Fibroblast of lung (primary cell): ENCODE measurements at places on chromosomes 12 and 14. TPM values are rescaled to one million over a fixed set of nuclear protein-coding genes. Genes with fewer than 3 reads are reported as not detected.

GRCh38 chr12:45282411-45282810, 66.5 kb downstream of the ANO6 start:
- no peak for DNase-seq

DNA sequence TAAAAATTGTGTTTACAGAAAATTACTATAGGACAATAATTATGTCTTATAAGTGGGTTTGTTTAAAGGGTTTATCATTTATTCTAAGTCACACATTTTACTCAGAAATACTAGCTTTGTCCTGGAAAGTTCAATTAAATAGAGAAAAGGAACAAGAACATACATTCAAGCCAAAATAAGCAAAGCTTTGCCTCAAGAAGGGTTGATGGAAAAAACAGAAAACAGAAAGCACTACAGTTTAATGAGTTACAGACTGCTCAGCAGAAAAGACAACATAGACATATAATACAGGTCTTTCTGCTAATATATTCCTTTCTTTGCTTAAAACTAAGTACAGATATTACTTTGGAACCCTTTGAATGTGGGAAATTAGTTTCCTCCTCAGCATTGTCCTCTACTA, 703.0 kb upstream of the LRFN5 start:
- no peak for DNase-seq

DNA sequence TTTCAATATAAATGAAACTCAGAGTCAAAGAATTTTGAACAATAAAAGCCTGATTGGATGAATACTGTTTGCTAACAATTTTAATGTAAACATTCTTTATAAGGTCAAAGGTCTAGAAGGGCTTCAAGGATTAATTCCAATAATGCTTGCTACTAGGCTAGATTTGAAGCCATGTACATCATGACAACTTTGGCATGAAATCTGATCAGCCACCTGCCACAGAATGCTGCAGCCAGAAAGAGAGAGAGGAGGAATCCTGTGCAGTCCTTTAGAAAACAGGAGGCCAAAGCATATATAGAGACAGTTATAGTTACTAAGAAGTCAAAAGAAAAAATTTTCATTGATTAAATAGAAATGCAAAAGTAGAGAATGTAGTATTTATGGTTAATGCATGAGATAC, 47.1 kb downstream of the ABCD2 start:
- no peak for DNase-seq

DNA sequence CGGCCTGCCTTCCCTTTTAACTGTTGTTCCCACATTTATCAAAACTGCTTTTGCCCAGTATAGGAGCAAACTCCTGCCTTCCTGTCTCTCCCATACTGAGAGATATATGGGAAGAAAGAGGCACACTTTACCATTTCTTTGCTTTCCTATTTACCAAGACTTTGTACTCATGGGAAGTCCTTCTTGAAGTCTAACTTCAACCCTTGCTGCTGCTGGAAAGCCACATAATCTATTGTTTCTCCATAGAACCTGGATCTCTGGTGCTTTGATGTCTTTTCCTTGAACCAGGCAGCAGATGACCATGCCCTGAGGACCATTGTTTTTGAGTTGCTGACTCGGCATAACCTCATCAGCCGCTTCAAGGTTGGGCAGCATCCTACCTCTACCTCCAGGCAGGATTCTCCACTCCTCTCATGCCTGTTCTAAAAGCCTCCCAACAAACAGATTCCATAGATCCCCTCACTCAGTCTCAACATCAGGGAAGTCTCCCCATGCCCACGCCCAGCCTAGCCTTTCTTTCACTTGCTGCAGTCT, 18.4 kb downstream of the PPP1R1A start:
- DNase-seq: no peak

- peak; percentile 2 for DNase-seq
Measured at GRCh38 chr12:120006258-120006975, 17.4 kb downstream of the BICDL1 start.

GRCh38 chr12:6546016-6546415, 9.8 kb downstream of the IFFO1 start:
- no peak for DNase-seq

DNA sequence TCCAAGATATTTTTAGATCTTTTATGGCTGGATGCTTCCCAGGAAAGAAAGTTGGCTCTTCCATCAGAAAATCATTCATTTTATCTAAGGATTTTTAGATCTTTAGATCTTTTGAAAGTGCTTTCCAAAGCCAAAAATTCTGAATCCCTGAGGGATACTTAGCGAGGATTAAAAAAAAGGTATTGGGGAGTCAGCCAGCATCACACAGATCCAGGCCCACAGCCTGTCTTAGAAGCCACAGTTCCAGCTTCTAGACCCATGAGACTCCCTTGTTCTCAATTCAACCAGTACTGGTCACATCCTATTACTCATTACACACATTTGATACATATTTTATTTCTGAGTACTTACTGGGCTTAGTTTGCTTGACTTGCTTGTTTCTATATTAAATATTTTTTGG, 49.9 kb downstream of the TSPAN8 start:
- no peak for DNase-seq

- no peak for DNase-seq
Measured at GRCh38 chr14:80005561-80005960, 205.7 kb downstream of the DIO2 start.

GRCh38 chr14:99127651-99128167, 144.3 kb downstream of the BCL11B start:
- peak; percentile 83 for DNase-seq

- DNase-seq: no peak
Measured at GRCh38 chr12:54012631-54013409, 4.0 kb downstream of the HOXC8 start.

DNA sequence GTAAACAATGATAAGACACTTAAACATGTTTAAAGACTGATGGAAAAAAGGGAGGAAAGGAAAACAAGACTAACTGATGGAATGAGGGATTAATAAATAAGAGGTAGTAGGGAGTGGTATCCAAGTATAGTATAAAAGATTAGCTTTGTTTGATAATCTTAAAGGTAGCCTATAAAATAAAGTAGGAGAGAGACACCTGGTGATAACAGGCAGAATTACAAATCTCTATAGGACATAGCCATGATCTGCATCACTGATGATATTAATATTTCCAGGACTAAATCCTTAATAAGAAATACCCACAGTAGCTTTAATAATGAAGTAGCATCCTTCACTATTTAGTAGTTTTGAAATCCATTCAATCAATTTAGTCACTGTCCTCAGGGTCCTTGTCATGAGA, 30.4 kb downstream of the DLGAP5 start:
- peak; percentile 72 for DNase-seq

DNA sequence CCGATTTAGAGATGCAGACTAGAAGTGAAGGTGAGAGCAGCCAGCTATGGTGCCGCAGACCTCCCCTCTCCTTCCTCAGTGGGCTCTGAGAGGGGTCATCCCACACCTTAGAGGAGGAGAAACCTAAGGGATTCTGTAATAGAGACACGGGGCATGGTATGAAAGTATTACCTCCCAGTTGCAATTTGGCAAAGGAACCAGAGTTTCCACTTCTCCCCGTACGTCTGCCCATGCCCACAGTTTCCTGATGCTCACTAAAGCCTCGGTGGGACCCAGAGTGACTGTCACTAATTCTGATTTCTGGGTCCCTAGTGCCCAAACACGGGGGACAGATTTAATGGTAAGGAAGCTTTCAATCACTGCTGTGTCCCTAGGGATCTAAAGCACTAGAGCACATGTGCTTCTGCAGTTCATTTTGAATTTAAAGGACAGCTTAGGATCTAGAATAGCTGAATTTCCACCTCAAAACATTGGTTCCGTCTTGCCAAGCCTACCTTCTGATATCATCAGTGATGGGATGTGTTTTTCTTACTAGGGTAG, 44.1 kb downstream of the DAD1 start:
- no peak for DNase-seq

GRCh38 chr12:572532-572899, 90.7 kb downstream of the NINJ2 start:
- DNase-seq: peak; percentile 6

DNA sequence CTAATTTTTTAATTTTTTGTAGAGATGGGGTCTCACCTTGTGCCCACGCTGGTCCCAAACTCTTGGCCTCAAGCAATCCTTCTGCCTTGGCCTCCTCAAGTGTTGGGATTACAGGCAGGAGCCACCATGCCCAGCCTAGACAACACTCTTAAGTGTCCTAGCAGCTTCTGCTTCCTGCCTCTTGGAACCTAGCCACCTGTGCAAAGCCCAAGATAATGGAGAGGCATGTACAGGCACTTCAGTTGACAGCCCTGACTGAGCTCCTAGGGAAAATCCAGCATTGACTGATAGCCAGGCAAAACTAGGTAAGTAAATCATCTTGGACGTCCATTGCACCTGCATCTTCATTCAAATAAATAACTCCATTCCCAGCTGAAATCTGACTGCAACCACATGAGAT, 15.5 kb downstream of the COX14 start:
- DNase-seq: no peak

GRCh38 chr12:50039151-50039835, 14.0 kb upstream of the RACGAP1 start:
- DNase-seq: peak; percentile 75

GRCh38 chr12:101064721-101065120, 145.3 kb downstream of the SLC5A8 start:
- no peak for DNase-seq

DNA sequence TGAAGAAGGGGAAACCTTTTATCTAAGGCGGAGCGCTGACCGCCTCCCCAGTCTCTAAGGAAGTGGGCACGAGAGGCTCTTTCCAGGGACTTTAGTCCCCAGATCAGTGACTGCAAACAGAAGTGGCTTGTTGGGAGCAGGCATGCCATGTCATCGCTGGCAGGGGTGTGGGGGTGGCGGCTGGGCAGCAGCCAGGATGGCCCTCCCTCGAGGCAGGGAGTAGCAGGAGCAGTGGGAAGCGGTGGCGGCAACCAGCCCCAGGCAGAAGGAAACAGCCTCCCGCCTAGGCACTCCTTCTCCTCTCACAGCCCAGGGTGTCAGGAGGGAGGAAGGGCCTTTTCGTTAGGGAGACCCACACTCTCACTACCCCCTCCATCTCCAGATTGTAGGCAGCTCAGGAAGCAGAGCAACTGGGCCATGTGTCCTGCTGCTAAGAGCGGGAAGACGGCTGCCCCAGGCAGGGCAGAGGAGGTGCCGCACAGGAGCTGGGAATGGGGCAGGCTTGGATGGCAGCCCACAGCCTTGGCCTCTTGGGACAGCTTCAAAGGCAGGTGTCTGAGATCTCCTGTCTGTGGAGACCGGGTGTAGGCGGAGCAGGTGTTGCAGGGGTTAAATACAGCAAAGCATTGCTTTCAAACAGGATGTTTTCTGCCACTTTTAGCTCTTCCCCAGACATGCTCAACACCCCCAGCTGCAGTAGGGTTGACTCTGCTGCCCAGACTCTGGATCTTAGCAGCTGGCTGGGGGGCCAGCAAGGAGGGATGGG, 21.8 kb downstream of the VDR start:
- no peak for DNase-seq

DNA sequence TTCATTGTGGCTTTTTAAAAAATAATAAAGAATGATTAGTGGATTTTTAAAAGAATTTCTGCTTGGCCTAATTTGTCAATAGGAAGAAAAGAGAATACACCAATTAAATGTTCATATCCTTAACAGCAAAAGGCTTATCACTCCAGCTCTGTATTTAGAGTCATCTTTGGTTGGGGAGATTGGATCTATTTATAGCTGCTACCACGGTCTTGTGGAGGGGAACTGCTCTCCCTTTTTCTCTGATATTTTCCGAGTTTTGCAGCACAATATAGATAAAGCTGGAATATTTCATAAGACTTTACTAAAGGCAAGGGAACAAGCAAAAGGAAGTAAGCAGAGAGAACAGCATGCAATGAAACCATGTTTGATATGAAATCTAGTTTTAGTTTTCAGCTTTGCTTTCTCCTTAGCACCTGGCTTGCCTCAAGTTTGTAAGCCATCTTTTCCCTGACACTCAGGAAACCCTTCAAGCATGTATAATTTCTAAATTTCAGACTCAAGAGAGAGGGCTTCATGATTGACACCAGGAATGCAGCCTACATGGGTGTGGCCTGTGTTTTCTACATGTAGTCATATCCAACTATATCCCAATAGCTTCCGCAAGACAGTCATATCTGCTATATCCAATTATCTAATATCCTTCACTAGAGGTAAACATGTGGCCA, 35.2 kb downstream of the BRMS1L start:
- DNase-seq: no peak

GRCh38 chr12:41045509-41045908, 142.6 kb upstream of the PDZRN4 start:
- no peak for DNase-seq

GRCh38 chr14:23929136-23929535, 24.4 kb upstream of the DHRS4 start:
- DNase-seq: no peak

DNA sequence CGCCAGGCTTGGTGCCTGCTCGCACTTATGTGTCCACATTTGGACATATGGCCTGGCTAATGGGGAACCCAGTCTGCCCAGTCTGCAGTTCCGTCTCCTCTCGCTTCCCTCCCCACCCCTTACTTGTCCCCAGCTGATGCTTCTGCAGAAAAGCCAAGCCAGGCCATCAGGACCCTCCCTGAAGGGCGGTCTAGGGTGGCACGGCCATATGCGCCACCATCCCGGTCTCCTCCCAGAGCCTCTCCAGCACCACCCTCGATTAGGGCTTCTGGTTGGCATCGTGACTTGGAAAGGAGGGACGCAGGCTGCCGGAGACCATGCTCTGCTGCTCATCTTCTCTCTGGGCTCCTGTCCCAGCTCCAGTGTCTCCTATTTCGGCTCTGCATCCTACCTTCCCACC, 54.6 kb downstream of the CALM1 start:
- no peak for DNase-seq

- DNase-seq: no peak
Measured at GRCh38 chr14:29165431-29165830, 398.8 kb downstream of the FOXG1 start.

GRCh38 chr14:98966016-98966415, 306.0 kb downstream of the BCL11B start:
- no peak for DNase-seq

The ACOT4 gene
- total RNA-seq: 0.51 and 1.7 TPM in 2 replicates

The PMCH gene
- total RNA-seq: not detected in 2 replicates

The MIP gene
- not detected in 2 replicates for total RNA-seq

The REM2 gene
- total RNA-seq: 0.17 and 0.26 TPM in 2 replicates

The MMAB gene
- total RNA-seq: 32.6 and 56.1 TPM in 2 replicates

The POTEM gene
- total RNA-seq: not detected in 2 replicates

The OR4K5 gene
- total RNA-seq: not detected in 2 replicates

The MUCL1 gene
- total RNA-seq: not detected in 2 replicates
